ENCODE measurements at places on chromosomes 6 and 20.

GRCh38 chr6:38796006-38796405 lies 80.9 kb downstream of the DNAH8 start:
- DNase-seq: no peak

DNA sequence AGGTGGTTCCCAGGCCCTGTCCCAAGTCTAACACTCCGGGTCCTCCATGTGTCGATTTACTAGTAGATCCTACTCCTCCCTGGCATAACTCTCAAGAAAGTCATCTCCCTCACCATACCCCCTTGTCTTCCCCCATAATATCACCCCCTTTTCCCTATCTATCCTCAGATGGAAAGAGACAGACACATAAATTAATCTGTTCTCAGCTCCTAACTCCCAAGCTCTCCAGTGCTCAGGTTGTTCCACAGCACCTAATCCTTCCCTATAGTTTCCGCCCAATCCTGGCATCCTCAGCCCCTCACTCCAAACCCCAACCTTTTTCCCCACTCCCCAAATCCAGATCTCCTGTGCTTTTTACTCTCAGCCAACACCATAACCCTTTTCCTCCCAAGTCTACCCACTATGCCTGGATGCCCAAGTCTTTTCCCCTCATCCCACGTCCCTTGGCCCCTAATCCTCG lies 808 bp downstream of the ILRUN start:
- no peak for DNase-seq

GRCh38 chr6:53815381-53816119 lies 20.7 kb downstream of the LRRC1 start:
- DNase-seq: no peak

DNA sequence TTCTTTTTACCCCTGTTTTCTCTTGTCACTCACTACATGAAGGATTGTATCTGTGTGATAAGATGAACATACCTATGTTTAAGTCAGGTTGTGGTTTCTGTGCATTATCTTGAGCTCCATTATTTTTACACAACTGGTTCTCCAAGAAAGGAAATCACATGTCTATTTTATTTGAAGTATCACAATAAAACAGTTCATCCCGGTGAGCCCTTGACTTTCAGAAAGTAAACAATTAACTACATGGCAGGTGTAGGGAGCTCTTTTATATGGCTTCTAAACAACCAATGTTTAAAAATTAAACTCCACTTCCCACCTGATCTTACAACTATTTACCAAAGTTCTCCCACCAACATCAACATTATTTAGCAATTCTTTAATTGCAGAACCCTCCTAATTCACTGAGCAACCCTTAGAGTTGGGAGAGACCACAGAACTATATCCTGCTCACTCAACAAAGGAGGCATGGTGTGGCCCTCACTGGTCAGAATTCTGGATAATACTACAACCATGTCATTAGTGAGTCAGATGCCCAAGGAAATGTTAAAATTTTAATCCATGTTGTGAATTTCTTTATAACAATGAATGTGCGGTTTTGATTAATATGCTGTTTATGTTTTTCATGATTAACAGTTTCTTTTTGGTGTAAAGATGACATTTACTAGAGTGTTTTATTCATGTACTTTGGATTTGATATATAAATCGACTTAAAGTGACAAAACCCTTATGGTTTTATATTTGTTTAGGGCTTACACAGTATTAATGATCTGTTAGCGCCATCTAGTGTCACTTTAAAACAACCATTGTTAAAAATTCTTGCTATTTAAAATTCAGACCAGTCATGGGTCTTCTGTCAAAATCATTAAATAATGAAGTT lies 50.0 kb upstream of the SCGN start:
- DNase-seq: no peak

GRCh38 chr6:1842334-1842733 lies 232.6 kb downstream of the FOXC1 start:
- no peak for DNase-seq

GRCh38 chr6:106318851-106319250 lies 6.7 kb downstream of the ATG5 start:
- no peak for DNase-seq

DNA sequence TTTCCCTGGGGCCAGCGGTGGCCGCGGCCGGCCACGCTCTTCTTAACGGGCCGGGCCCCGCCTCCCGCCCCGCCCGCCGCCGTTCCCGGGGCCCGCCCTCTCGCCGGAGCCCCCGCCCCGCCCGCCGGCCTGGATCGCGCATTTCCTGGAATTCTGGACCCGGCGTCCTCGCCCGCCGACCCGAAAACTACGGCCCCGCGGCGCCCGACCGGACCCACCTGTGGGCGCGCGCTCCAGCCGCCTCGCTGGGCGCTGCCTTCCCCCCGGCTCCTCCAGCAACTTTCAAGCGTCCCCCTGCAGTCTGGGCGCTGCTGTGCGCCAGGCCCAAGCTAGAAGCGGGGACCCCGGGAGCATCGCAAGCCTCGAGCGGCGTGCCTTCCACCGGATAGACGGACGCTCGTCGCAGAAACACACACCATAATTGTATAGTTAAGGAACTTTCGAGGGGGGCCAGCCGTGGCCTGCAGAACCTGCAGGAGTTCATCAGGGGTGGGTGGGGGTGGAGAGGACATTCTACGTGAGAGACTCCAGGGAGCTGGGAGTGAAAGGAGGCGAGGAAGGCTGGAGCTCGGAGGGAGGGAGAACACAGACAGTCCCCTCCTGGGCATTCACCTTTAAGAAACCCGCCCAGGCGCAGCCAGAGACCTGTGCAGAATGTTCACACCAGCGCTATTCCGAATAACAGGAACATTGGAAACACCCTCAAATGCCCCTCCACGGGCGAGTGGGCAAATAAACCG lies at the start of gene ADA:
ADA (minus strand) TSS at position 16 of the 740 bp plus-strand sequence. CDS start 92 bp downstream, outside the sequence.
- peak; percentile 62 for DNase-seq

DNA sequence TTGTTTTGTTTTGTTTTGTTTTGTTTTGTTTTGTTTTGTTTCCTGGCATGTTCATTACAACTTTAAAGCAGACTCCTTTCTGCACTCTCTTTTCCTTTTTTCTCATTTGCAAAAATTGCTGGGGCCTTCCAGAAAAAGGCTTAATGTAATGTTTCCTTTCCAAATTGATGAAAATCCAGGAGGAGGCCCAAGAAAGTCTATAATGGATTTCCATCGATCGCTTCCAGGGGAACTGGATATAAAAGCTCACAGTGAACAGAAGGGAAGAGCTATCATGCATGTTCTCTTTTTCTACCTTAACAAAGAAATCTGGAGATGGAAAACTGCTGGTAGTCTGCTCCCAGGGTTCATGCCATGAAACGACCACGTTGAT lies 28.7 kb downstream of the ISM1 start:
- DNase-seq: no peak

GRCh38 chr20:62824476-62825332 lies 7.9 kb downstream of the COL9A3 start:
- no peak for DNase-seq

DNA sequence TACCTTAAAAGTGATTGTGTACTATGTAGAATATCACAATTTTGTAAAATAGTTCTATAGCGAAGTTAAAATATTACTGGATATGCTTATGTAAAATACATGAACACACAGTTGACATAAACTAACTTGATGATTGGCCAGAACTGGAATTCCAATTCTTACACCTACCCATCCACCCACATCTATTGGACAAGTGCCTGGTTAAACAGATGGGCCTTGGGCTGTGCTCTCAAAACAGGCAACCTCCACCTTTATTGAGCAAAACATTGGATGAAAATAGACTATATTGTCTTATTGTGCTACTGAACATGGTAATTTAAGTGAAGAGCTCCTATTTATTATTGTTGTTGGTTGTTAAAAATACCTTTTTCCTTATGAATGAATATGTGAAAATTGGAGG lies 154.0 kb upstream of the FLRT3 start:
- no peak for DNase-seq

- no peak for DNase-seq
These were observed 101.0 kb upstream of the NXT1 start for GRCh38 chr20:23249541-23249940.

DNA sequence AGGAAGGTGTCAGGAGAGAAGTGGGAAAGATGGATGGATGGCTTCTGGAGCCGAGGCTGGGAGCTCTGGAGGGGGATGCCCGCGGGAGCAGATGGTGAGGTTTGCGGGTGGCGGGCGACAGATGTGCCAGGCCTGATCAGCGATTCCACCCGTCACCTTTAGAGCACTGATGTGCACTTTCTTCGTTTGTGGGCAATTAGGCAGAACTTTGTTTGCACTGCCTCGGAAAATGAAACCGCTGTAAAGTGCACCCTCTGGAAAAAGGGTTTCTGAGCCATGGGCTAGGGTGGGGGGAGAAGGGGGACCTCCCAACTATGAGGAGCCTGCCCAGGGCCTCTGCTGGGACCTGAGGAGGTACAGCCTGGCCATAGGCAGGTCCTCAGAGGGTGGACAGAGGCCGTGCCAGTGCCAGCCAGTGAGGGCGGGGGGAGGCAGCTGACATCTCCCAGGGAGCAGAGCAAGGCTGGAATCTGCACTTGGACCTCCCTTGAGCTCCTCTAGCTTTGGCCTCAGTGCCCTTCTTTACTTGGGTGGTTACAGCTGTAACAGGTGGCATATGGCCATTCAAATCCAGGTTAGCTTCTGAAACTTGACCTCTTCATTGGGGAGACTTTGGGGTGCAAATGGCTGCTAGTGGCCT lies 58.7 kb downstream of the CD40 start:
- no peak for DNase-seq

GRCh38 chr20:40711079-40711478 lies 22.0 kb upstream of the MAFB start:
- no peak for DNase-seq

GRCh38 chr6:142846459-142846831 lies 98.5 kb downstream of the HIVEP2 start:
- no peak for DNase-seq

DNA sequence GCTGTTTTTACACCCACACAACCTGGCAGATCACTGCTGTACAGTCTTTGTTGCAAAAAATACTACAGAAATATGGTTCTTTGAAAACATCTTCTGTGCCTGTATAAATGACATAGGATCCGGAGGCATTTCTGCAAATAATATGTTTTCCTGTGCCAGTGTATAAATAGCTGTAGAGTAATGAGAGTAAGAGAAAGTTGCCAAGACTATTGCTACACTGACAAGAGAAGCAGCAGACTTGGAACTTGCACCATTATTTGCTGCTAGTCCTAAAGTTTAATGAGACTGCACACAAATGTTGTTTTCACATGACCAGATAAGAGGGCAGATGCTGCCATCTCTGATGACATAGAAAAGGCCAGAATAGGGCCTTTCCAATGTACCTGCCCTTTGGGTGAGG lies 50.0 kb upstream of the DTNBP1 start:
- no peak for DNase-seq

DNA sequence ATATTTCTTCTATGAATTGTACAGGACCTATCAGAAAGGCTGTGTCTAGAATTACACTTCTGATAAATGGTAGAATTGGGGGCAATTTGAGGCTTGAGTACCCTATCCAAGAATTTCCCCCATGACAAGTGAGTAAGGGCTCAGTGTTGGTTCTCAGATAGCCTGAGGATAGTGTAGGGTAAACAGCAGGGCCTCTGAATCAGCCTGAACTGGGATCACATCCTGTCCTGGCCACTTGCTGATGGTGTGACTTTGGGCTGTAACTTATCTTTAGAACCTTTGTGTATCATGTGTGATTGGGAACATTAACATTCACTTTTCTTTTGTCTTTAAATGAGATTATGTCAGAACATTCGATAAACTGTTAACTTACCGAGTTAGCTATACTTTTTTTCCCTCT lies 151.0 kb downstream of the CLIC5 start:
- no peak for DNase-seq

DNA sequence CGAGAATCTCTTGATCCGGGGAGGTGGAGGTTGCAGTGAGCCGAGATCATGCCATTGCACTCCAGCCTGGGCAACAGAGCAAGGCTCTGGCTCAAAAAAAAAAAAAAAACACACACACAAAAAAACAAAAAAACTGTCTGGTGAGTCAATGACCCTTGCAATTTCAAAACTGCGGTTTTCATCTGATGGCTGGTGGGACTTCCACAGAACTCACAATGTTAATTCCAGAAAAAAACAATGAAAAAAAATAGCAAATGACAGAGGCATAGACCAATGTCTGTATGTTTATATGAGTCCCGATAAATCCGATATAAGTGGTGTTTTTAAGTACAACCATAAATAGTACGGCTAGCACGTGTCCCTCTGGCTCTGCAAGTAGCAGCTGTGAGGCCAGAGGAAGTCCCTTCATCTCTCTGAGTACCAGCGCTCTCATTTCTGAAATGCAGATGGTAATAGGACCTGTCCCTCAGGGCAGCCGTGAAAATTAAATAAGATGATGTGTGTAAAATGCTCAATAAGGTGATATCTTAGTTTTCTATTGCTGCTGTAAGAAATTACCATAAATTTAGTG lies 21.9 kb upstream of the PTPN1 start:
- no peak for DNase-seq

DNA sequence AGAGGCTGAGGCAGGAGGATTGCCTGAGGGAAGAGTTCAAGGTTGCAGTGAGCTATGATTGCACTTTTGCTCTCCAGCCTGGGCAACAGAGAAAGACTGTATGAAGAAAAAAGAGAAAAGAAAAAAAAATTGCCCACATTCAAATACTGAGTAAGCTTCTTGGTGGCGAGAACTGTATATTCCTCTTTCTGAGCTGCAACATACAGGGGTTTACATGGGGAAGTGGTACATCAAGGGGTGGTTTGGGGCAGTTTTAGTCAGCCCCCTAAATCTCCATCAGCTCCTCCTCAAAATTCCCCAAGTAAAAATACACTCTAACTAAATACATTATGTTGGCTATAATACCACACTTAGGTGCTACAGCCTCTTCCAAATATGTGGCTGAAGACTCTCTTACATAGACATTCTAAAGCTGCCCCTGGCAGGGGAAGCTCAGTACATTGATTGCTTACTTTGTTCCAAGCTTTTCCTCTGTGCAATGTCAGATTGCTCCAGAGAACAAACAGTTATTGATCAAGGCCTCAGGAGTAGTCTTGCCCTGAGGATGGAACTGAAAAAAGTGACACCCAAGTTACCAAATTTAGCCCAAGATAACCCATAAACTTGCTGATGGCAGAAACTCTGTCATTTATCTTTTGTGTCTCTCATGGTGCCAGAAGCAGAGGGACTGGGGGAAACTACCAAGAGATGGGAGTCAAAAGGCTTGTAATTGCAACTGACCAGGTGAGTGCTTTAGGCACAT lies 107.4 kb upstream of the RIPOR2 start:
- no peak for DNase-seq

- DNase-seq: no peak
These were observed 47.2 kb downstream of the VEGFA start for GRCh38 chr6:43817192-43817591.

GRCh38 chr20:835608-836045 lies 2.1 kb downstream of the FAM110A start:
- DNase-seq: no peak

GRCh38 chr6:68533339-68533795 lies 101.7 kb upstream of the ADGRB3 start:
- DNase-seq: no peak

DNA sequence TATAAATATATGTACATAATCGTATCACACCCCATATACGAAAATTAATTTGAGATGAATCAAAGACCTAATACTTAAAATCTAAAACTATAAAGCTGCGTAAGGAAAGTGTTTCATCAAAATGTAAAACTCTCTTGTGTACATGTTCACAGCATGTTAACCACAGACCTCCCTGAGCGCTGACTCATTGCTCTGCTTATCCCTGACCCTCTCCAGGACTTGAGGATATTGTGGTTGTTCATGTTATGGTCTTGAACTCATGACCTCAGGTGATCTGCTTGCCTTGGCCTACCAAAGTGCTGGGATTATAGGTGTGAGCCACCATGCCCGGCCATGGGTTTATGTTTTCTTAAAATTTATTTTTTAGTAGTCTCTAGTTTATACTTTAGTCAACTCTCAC lies 14.2 kb downstream of the FAM83B start:
- no peak for DNase-seq

GRCh38 chr6:23713211-23713610 lies 412.8 kb upstream of the NRSN1 start:
- no peak for DNase-seq

GRCh38 chr6:88165844-88166492 lies at the start of gene CNR1:
CNR1 (minus strand) TSS chr6:88166347; CDS start chr6:88145274, 21,073 bp downstream.
- DNase-seq: peak; percentile 88
